ENCODE measurements at places on chromosomes 4 and X.

DNA sequence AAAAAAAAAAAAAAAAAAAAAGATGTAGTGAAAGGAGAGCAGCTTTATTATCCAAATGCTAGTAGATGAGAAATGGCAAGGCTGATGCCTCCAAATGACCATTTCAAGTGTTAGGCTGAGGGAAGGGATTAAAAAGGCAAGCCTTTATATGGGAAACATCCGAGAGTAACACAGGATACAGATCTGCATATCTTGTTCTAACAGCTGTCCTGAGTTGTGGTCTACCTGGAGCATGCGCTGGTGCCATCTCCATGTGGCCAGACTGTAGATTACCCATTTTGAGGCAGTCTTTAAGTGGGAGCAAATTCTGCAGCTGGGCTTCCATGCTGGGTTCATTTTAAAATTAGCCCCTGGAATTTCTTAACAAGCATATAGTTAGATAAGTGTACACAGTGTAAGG is 26.0 kb upstream of the ELF2 start:
- no peak for DNase-seq

DNA sequence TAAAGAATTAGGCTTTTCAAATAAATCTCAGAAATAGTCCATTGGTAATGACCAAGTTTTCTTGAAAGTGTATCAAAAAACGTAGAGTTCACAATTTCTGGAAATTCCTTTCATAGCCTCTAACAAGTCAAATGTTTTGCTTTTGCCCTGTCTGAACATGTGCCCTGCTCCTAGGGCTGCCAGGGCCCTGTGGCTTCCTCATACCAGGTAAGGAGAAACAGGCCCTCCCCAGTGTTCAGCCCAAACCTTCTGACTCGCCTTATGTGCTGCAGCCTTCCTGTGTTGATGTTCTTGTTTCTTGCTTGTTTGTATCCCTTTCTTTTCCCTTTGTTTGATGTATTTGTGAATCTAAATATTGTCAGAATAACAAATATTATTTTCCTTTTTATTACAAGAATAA is 146.1 kb upstream of the PACRGL start:
- DNase-seq: no peak

- DNase-seq: no peak
Observed at GRCh38 chrX:21014326-21014725, 359.9 kb upstream of the CNKSR2 start.

- no peak for DNase-seq
Observed at GRCh38 chrX:119783026-119783425, 8.4 kb downstream of the RPL39 start.

DNA sequence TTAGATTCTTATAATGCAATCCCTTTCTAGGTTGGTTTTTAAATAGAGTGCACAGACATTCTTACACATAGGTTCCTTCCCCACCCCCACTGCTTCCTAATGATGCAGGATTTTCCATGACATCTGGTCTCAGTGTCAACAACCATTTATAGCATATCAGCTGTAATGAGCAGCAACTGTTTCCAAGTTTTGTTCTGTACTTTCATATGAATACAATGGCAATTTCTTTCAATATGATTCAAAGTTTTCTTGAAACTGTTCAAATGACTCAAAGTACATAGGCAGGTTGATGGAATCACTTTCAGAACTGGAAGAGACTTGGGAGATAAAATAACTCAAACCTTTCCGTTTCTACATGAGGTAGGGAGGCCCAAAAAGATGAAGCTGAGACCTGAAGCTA is 220.7 kb downstream of the CAMK2D start:
- peak; percentile 52 for DNase-seq

DNA sequence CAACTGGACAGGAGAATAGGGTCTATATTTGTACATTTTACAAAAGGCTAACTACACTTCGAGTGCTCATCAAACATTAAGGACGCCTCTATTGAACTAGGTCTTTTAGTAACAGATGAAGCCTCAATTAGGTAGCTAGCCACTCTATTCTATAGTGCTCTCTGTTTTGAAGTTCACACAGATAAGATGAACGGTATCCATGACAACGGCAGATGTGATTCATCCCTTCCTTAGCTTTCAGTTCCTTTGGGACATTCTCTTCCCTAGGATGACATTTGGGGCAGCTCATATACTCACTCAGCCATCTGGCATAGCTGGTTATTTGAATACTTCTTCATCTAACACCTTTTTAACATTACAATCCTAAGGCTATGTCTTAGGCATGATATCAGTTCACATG is 62.4 kb upstream of the WDFY3 start:
- DNase-seq: no peak

DNA sequence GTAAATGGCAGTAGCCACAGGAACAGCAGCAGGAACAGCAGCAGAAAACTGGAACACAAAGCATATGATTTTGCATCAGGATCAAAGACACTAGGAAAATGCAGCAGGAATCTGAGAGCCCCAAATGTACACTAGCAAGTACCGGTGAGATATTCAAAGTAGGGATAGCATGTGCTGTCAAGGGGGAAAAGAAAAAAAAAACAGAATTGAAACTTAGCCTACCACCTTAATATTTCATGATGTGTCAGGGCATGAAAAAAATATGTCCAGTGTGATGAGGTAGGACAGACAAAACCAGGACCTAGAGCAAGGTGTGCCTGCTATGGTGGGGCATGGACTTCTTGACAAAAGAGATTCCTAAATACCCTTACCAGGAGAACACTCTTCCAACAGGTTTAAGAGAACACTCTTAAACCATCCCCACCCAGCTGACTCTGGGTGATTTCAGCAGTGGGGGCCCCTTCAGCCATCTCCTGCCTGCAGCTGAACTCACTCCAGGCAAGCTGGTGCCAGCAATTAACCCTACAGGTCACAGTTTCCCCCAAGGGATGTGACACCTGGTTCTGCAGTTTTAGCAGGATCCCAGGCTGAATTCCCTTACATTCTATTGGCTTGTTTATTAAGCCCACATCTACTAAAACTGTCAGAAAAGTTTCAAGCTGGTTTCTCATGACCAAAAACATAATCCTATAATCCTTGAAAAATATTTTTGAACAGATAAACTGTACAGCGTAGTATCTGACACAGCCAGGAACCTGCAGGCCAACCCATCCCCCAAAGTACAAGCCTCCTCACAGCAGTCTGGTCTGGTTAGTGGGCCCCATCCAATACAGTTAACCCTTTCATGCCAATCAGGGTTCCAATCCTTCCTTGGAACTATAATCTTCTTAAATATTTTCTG is 62.9 kb upstream of the FMR1 start:
- DNase-seq: no peak

DNA sequence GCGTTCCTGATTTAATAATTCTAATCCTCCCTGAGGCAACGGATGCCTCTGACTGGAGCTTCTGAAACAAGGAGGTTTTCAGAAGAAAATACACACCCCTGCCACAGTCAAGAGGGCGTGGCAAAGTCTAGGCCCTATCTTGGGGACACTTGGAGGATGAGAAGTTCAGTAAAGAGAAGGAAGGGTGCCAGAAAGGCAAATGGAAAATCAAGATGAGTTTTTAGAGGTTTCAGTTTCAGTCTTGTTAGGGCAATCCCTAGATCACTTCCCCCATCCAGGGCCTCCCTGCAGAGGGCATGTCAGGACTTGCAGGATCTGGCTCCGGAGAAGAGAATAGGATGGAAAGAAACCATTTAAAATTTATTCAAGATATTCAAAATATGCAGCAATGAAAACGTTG is 28.5 kb upstream of the FGF2 start:
- DNase-seq: no peak

DNA sequence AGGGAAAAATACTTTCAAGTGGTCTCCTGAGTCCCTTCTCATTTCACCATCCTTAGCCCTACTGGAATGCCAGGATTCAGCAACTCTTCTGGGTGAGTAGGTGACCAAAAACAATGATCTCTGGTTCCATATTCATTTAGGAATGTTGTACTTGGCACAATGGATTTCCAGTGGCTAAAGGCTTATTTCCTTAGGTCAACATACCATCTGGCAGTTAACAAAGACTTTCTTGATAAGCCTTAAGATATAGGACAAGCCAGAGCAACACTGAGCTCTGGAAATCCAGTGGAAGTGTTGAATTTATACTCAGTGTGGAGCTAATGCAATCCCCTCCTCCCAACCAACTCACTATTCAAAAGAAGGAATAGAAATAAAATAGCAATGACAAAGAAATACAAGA is 139.4 kb upstream of the EMCN start:
- no peak for DNase-seq

- DNase-seq: no peak
Observed at GRCh38 chr4:101238706-101239105, 108.6 kb downstream of the PPP3CA start.

GRCh38 chr4:68218044-68218443 is 27.4 kb downstream of the TMPRSS11B start:
- DNase-seq: no peak

GRCh38 chrX:41960142-41960541 is 36.8 kb upstream of the CASK start:
- DNase-seq: no peak

GRCh38 chr4:67691328-67691727 is 9.6 kb downstream of the UBA6 start:
- DNase-seq: no peak

- no peak for DNase-seq
Observed at GRCh38 chr4:73864365-73864764, 4.8 kb upstream of the CXCL1 start.

GRCh38 chr4:41874873-41875272 is 60.4 kb upstream of the TMEM33 start:
- no peak for DNase-seq

- no peak for DNase-seq
Observed at GRCh38 chr4:31458813-31459212, 738.6 kb downstream of the PCDH7 start.

GRCh38 chr4:183364025-183364424 is 41.8 kb upstream of the CLDN24 start:
- no peak for DNase-seq

- DNase-seq: no peak
Observed at GRCh38 chrX:129818123-129818522, 25.6 kb downstream of the ZDHHC9 start.

GRCh38 chr4:8016527-8016926 is 76.9 kb upstream of the AFAP1 start:
- DNase-seq: no peak

DNA sequence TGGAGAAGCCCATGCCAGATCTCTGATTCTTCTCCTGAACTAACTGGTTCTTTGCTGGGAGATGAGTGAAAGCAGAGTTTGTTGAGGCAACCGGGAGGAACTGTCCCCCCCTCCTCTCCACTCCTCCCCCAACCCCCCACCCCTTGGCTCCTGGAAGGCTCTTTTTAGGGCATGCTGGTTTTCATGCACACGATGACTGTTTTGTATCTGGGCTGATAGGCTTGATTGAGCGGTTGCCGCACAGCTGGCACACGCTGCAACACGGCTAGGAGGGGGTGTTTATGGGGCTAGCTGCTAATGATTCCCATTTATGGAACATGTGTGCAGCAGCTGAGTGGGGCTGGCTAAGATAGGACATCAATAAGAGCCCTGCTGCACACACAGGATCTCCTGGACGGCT is 137.2 kb downstream of the SMIM20 start:
- DNase-seq: no peak

- no peak for DNase-seq
Observed at GRCh38 chr4:142777045-142777743, 68.9 kb downstream of the INPP4B start.

- DNase-seq: no peak
Observed at GRCh38 chr4:7556558-7556957, 121.8 kb upstream of the PSAPL1 start.

DNA sequence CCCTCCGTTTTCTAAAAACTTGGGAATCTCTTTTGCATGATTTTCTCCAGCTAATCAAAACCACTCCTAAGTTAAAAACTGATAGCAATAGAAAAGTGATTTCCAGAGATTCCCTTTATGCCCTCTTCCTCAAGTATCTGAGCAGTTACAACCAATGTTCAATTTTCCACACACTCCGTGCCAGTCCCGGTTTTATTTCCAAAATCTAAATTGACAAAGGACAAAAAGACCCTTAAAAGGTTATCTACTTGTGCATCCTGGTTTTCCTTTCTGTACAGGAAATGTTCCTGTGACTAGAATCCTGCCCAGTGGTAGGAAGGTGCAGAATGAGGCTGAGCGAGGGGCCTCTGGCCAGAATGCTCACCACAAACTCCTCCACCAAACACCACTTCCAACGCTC is 1.3 kb downstream of the SFRP2 start:
- no peak for DNase-seq

DNA sequence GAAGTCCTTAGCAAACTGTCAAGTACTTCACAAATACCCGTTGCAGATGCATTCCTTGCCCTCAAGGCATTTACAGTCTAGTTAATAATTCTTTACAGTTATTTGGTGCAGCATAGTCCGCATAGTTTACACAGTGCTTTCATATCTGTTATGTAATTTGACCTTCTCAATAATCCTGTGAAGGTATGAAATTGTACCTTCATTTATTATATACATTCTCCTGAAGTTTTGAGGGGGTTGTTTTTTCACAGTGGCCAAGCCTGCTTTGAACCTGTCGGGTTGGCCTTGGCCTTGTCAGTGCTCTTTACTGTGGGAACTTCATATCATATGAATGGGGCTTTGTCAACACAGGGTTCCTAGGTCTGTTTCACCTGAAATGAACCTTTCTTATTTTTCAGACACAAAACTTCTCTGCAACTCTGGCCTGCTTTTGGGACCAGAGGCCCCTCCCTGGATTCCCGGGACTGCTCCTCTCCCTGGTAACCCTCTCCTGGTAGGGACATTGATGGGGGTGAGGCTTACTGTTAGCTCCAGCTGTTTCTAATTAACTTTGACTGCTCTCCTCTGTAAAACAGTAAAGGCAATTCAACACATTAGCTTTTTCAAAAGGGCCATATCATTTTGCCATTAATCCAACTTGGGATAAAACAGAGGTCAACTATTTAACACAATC is 9.1 kb downstream of the IGFBP7 start:
- no peak for DNase-seq

DNA sequence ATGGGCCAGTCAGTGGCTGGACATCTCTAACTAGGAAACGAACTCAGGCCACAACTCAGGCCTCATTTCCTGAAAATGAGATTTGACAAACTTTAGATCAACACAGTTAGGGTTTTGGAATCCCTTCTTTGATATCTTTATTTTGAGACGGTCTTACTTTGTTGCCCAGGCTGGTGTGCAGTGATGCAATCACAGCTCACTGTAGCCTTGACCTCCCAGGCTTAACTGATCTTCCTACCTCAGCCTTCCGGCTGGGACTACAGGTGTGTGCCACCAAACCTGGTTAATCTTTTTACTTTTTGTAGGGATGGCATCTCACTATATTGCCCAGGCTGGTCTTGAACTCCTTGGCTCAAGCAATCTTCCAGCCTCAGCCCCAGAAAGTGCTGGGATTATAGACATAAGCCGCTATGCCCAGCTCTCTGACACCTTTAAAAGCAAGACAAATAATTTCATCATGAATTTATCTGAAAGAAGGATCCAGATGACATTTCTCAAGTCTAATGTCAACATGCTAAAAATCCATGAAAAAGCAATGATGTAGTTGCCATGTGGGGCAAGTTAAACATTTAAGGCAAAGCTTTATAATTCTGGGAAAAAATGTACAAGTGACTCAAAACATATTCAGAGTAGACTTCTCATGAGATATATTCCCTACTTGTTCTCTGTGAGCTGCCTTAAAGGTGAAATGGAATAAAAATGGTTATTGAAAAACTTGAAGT is 89.1 kb upstream of the CBR4 start:
- no peak for DNase-seq

GRCh38 chr4:183798301-183799253 is 106.5 kb upstream of the STOX2 start:
- no peak for DNase-seq

- no peak for DNase-seq
Observed at GRCh38 chr4:184526228-184526627, 51.9 kb upstream of the IRF2 start.

- no peak for DNase-seq
Observed at GRCh38 chrX:74509989-74510388, 88.7 kb downstream of the SLC16A2 start.
